Mesothelial cell of epicardium (in vitro differentiated cells): ENCODE measurements at places on chromosomes 13 and 19. TPM values are rescaled to one million over a fixed set of nuclear protein-coding genes. Genes with fewer than 3 reads are reported as not detected.

GRCh38 chr19:46919324-46919723 lies 58.5 kb downstream of the ARHGAP35 start:
- DNase-seq = no peak
- peaks cover 17% of the 10 kb centered on the region for H3K36me3 ChIP-seq
- H3K27ac ChIP-seq = no peak overlapping the region
- H3K27me3 ChIP-seq = no peaks in the 10 kb centered on the region

GRCh38 chr13:99087954-99088491 lies 110.2 kb upstream of the DOCK9 start:
- H3K27ac ChIP-seq = peak overlapping the region; percentile 97
- peak overlapping the region; percentile 93 for H3K4me3 ChIP-seq
- H3K27me3 ChIP-seq = peaks cover 13% of the 10 kb centered on the region
- no peaks in the 10 kb centered on the region for H3K36me3 ChIP-seq

DNA sequence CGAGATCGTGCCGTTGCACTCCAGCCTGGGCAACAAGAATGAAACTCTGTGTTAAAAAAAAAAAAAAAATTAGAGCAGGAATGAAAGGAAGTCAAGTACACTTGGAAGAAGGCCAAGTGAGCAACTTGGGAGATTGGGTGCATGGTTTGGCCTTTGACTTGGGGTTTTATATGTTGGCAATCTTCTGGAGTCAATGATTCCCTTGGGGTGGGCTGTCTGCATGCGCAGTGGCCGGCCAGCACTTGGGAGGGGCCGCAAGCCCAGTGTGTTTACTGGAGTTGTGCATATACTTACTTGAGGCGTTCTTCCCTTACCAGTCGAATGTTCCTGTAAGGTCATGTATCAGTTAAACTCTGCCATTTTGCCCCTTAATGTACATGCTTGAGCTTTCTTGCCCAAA lies 103.9 kb downstream of the FAM216B start:
- peaks cover 2% of the 10 kb centered on the region for H3K27me3 ChIP-seq
- H3K4me3 ChIP-seq = no peak overlapping the region
- H3K36me3 ChIP-seq = peaks cover 26% of the 10 kb centered on the region
- H3K4me1 ChIP-seq = peaks cover 36% of the 10 kb centered on the region
- DNase-seq = no peak

DNA sequence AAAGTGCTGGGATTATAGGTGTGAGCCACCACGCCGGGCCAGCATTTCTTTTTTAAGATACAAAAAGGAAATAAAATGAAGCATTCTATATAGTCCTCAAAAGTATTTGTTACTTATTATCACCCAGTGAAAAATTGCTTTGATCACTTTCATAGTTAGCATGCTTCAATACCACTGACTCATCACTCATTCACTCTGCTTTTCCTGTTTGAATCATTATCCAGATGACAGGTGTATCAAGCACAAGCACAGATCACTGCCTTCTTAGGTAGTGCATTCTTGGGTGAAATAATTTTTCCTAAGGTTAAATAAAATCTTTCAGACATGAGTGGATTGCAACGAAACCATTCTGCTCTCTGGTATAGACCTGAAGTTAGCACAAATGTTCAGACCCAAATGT lies 35.8 kb upstream of the SPART start:
- no peak overlapping the region for H3K4me3 ChIP-seq
- no peak for DNase-seq
- H3K4me1 ChIP-seq = no peaks in the 10 kb centered on the region
- H3K36me3 ChIP-seq = no peaks in the 10 kb centered on the region
- H3K27me3 ChIP-seq = no peaks in the 10 kb centered on the region

DNA sequence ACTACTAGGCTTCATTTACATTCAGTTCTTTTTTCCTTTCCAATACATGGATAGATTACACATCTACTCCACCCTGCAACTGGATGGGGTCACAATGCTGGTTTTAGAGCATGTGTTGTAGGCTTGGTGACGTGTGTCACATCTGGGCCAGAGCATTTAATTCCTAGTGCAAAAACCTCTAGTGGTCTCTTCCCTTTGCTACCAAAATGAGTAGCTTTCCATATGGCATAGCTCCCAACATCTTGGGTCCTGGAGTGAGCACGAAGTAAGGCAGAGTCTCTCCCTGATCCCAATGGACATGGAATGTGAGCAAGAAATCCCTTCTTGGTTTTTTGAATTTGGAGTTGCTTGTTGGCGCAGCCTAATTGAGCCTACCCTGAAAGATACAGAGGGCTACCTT lies 51.7 kb downstream of the TNFSF11 start:
- no peaks in the 10 kb centered on the region for H3K36me3 ChIP-seq
- H3K27ac ChIP-seq = no peak overlapping the region
- H3K27me3 ChIP-seq = peaks cover 2% of the 10 kb centered on the region
- peaks cover 1% of the 10 kb centered on the region for H3K4me1 ChIP-seq
- H3K4me3 ChIP-seq = no peak overlapping the region

- H3K27ac ChIP-seq = no peak overlapping the region
- no peak overlapping the region for H3K4me3 ChIP-seq
- peaks cover 33% of the 10 kb centered on the region for H3K36me3 ChIP-seq
- no peak for DNase-seq
- no peaks in the 10 kb centered on the region for H3K27me3 ChIP-seq
Measured at GRCh38 chr19:57302020-57302465, 18.2 kb upstream of the ZNF543 start.

GRCh38 chr13:39311619-39312018 lies 273.4 kb downstream of the NHLRC3 start:
- DNase-seq = no peak
- H3K4me3 ChIP-seq = no peak overlapping the region
- H3K27ac ChIP-seq = no peak overlapping the region
- H3K27me3 ChIP-seq = peaks cover 5% of the 10 kb centered on the region

DNA sequence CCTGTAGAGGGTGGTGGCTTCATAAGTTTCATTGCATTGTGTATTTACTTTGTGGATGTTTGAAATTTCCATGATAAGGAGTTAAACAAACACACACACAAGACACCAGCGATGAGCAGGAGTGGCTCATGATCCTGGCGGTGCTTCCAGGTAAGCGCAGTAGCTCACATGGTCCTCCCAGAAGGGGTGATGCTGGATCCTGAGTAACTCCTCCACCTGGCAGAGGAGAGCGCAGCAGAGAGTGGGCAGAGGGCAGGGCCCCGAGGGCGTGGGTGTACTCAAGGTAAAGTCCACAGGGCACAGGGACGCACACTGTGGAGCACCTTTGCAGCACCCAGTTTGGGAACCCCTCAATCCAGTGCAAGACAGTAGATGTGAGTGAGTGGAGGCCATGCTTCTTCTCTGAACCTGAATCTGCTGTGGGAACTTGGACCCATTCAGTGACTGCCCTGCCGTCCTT lies 54.0 kb downstream of the RFX2 start:
- no peak overlapping the region for H3K27ac ChIP-seq
- peaks cover 13% of the 10 kb centered on the region for H3K27me3 ChIP-seq
- no peak for DNase-seq
- H3K36me3 ChIP-seq = no peaks in the 10 kb centered on the region
- no peak overlapping the region for H3K4me3 ChIP-seq
- peaks cover 16% of the 10 kb centered on the region for H3K4me1 ChIP-seq

- no peak overlapping the region for H3K27ac ChIP-seq
- no peak for DNase-seq
- H3K4me1 ChIP-seq = no peaks in the 10 kb centered on the region
- no peak overlapping the region for H3K4me3 ChIP-seq
Measured at GRCh38 chr19:54790711-54791110, 12.7 kb upstream of the KIR2DL4 start.

DNA sequence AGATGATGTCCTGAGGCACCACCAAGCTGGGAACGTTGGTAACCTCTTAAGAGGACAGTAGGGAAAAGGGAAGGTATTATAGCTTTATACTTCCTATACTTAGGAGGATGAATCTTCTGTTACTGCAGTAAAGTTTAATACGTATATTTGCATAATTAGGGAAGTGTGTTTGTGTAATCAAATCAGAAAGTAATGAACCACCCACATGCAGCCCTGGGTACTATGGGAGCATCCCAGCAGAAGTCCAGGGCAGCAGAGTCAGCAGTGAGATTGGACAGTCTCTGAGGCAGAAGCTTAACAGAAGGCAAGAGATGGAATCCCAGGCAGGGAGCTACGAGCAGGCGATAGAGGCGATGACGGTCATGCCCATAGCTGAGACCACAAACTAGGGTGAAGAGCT lies 12.5 kb downstream of the SAFB start:
- no peaks in the 10 kb centered on the region for H3K27me3 ChIP-seq
- no peak overlapping the region for H3K4me3 ChIP-seq

DNA sequence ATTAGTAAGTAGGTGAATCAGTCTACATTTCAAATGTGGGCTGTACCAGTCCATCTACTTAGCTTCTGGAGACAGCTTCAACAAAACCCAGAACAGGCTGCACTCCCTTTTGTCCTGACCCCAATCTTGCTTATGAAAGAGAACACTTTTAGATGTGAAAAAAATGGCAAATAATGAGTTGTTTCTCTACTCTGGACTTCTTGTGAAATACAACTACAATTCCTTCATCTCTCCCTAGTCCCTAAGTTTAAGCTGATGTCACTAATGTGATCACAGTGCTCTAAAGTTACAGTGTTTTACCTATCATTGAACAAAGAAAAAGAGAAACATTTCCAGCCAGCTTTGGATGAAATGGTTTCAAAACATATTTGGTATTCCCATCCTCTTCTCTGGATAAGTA lies 183.9 kb downstream of the LHFPL6 start:
- H3K4me3 ChIP-seq = no peak overlapping the region
- no peak for DNase-seq
- H3K27ac ChIP-seq = no peak overlapping the region
- H3K4me1 ChIP-seq = peaks cover 47% of the 10 kb centered on the region
- no peaks in the 10 kb centered on the region for H3K36me3 ChIP-seq

- H3K4me1 ChIP-seq = peaks cover 38% of the 10 kb centered on the region
- no peak for DNase-seq
- H3K27me3 ChIP-seq = no peaks in the 10 kb centered on the region
- no peak overlapping the region for H3K27ac ChIP-seq
- H3K4me3 ChIP-seq = no peak overlapping the region
- H3K36me3 ChIP-seq = no peaks in the 10 kb centered on the region
Measured at GRCh38 chr13:110015253-110015652, 228.9 kb upstream of the IRS2 start.

- no peaks in the 10 kb centered on the region for H3K27me3 ChIP-seq
- H3K36me3 ChIP-seq = no peaks in the 10 kb centered on the region
- no peak overlapping the region for H3K27ac ChIP-seq
- no peak overlapping the region for H3K4me3 ChIP-seq
- no peak for DNase-seq
Measured at GRCh38 chr13:47081246-47081645, 184.4 kb upstream of the HTR2A start.

DNA sequence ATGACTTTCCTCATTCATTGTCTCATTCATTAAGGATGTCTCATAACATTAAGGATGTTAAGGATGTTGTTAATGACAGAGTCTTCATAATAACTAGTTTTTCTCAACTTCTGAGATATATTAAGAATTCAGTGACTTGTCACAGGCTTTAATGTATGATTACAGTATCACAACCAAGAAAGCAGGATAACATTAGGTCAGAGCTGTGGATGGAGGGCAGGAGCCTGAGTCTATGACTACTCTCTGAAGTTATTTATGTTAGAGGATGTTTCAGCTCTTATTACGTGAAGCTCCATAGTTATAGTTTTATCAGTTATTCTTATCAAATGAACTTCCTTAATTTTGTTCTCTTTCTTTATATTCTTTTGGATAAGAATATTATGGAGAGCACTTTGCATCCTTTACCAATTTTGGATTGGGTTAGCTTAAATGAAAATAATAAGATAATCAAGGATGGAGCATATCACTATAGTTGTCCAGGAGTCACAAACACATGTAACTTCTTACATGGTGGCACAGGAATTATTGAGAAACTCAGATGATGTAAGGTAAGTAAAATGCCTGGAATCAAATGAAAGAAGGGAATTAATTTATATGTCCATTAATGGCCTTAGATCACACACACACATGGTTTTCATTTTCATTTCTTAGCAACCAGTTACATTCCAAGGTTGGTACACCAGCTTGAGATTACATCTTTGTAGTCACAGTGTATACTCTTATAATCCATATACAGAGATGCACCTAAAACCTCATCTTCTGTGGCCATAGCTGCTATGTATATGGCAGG lies 57.0 kb downstream of the SLC10A2 start:
- peaks cover 21% of the 10 kb centered on the region for H3K27me3 ChIP-seq
- peaks cover 29% of the 10 kb centered on the region for H3K4me1 ChIP-seq
- no peak overlapping the region for H3K27ac ChIP-seq
- DNase-seq = no peak

DNA sequence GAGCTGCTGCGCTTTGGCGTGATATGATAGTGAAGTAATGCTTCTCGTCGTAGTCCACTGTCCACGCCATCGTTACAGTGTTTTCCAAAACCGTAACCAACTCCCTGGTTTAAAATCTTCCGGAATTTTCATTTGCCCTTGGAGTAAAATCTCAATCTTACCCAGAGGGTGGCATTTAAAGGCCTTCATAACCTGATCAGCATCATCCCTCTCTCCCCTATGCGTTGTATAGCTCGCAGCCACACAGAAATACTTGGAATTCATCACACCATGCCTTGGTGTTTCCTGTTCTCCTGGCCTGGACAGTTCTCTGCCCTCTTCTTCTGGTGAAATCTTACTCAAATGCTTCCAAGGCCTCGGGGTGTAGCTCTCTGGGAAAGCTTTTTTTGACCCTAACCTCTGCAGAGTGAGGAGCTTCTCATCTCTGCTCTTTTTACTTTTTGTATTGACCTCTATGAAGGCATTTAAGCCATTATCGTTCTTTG lies 839 bp downstream of the MPHOSPH8 start:
- H3K36me3 ChIP-seq = peaks cover 14% of the 10 kb centered on the region
- H3K27me3 ChIP-seq = no peaks in the 10 kb centered on the region
- peak overlapping the region; percentile 99 for H3K27ac ChIP-seq
- H3K4me3 ChIP-seq = peak overlapping the region; percentile 98
- no peak for DNase-seq

DNA sequence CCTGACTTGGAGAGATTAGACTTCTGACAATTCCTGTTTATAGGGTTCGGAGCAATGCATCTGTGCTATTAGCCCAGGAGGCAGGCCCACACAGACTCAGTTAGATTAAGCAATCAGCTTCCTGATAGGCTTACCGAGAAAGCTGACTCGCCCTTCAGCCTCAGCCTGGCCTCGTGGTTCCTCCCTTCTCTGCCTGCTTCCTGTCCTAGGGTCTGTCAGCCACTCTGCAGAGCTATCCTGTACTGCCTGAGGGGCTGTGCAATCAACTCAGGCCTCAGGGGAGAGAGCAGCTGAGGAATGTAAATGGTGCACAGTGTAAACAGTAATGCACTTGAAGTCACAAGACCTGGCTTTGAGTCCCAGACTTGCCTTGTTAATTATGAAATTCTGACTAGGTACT lies 30.7 kb downstream of the HTR2A start:
- H3K27me3 ChIP-seq = peaks cover 2% of the 10 kb centered on the region
- H3K27ac ChIP-seq = peak overlapping the region; percentile 63
- no peaks in the 10 kb centered on the region for H3K36me3 ChIP-seq
- peaks cover 11% of the 10 kb centered on the region for H3K4me1 ChIP-seq

- H3K27me3 ChIP-seq = no peaks in the 10 kb centered on the region
- no peak overlapping the region for H3K4me3 ChIP-seq
- no peak overlapping the region for H3K27ac ChIP-seq
- H3K36me3 ChIP-seq = no peaks in the 10 kb centered on the region
- DNase-seq = no peak
Measured at GRCh38 chr13:43284162-43284561, 260.8 kb downstream of the DNAJC15 start.

Gene TTC9B
- total RNA-seq = not detected in 3 replicates

Gene C19orf85
- not detected in 3 replicates for total RNA-seq

Gene IZUMO2
- total RNA-seq = not detected in 3 replicates

Gene CCDC70
- not detected in 3 replicates for total RNA-seq

Gene ZNF799
- total RNA-seq = 3.2 to 4.2 TPM (median 3.5 TPM) in 3 replicates

Gene BIVM
- 34.9 to 39.2 TPM (median 36.7 TPM) in 3 replicates for total RNA-seq

Gene AP3D1
- 107 to 116 TPM (median 115 TPM) in 3 replicates for total RNA-seq

Gene ZNF829
- total RNA-seq = 3.0 to 3.2 TPM (median 3.2 TPM) in 3 replicates

Gene PDX1
- total RNA-seq = not detected in 3 replicates

Gene C19orf38
- total RNA-seq = 2.0 to 2.5 TPM (median 2.3 TPM) in 3 replicates

Gene SLC10A2
- not detected in 3 replicates for total RNA-seq
